Skin of body (tissue), 3 donors: ENCODE measurements at places on chromosomes 7 and 10.

DNA sequence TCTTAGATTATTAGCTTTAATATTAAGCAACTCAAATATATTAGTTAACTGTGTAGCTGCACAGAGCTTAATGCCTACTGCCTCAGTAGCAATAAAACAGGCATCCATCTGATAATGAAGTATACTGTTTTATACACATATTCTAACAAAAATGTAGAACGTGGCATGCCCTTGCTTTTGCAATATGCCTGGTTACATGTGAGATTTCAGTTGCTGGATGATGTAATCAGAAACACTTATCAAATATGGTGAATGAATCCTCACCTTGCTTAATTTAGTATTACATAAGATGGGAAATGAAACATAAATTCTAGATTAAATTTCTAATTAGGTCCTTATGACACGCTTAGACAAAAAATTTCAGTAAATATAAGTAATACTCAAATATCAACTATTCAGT, 8.0 kb downstream of the DNAJC1 start:
- DNase-seq = no peak

DNA sequence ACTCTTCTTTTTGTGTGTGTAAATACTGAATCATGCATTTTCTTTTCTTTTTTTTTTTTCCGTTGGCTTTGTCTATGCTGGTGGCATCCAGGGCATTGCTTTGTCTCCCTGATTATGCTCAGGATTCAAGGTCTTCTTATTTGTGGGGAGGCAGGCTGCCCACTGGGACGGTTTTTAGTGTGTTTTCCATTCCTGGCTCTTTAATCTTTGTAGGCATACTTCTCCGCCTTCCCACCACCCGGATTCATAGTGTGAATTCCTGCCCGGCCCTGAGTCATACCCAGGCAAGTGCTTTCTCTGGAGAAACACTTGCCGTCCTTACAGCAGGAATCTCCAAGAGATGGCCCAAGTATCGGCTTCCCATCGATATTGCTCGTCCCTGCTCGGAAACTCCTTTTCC, 5.2 kb downstream of the ZNF655 start:
- DNase-seq = no peak

DNA sequence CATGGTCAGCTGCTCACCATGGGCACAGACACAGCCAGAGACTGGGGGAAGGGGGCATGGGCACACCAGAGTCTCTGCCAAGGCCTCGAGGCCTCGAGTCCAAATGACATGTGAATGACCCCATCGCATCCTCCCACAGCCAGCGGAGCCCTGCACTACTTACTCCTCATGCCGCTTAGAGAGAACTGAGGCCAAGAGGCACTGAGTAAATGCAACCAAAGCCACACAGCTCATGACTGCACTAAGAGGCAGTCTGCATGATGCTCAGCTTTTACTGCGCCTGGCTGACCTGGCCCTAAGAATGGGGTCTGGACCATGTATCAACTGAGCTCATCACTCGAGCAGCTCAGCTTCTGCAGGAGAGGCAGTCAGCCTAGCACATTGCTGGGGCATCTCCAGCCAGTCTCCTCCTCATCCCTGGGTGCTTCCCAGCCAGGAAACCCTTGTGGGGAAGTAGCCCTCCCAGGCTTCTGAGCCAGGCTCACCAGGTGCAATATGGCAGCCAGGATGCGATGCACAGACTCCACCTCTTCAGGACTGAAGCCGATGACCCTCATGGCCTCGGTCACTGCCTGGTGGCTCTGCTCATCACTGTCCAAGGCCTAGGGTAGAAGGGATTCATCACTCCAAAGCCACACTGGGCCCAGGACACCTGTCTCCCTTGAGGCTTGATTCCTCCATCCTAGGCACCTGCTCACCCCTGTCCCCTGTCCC, 7.5 kb downstream of the MYO1G start:
- DNase-seq = no peak

GRCh38 chr7:100017300-100017699, 1.9 kb downstream of the ZKSCAN1 start:
- no peak for DNase-seq

DNA sequence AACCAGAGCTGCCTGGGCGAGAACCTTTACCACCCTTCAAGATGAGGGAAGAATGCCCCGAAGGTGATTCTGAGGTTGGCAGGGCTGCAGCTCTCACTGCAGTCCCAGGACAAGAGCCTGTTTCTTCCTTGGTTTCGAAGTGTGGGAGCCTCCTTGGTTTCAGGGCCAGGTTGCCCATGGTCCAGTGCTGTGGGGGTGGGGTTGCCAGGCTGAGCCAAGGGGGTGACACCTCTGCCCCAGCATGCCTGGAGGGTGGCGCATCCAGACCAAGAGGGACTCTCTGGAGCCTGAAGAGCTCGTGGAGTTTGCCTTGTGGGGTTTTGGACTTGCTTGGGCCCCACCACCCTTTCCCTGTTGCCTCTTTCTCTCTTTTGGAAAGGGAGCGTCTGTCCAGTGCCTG, 41.3 kb downstream of the WDR37 start:
- DNase-seq = no peak
